Stimulated activated effector memory CD8-positive, alpha-beta T cell treated with anti-CD3 and anti-CD28 coated beads, Interleukin-12 subunit alpha, Interleukin-12 subunit beta, amount 100 ng/mL, for 72 hours (primary cell): ENCODE measurements at places on chromosomes 13 and 19.

GRCh38 chr19:52101866-52102562, 6.4 kb upstream of the ZNF841 start:
- no peak for DNase-seq

- DNase-seq = no peak
Measured at GRCh38 chr19:55232286-55232602, 3.7 kb upstream of the TMEM86B start.

DNA sequence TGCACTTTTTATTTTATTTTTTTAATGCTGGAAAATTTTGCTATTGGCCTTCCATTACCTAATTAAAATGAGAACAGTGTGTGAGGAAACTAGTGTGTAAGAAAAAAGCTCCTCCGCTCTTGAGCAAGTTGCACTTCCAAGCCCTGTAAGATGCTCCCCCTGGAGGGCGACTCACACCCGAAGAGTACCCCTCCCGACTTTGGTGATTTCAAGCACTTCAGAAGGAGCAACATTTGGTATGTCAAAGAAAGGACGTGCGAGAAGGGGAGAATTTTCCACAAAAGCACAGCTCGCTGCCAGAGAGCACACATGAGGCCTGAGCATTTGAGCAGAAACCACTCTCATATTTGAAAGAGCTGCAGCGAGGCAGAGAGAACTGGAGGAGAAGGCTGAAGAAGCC, 504.4 kb downstream of the FGF9 start:
- DNase-seq = no peak

DNA sequence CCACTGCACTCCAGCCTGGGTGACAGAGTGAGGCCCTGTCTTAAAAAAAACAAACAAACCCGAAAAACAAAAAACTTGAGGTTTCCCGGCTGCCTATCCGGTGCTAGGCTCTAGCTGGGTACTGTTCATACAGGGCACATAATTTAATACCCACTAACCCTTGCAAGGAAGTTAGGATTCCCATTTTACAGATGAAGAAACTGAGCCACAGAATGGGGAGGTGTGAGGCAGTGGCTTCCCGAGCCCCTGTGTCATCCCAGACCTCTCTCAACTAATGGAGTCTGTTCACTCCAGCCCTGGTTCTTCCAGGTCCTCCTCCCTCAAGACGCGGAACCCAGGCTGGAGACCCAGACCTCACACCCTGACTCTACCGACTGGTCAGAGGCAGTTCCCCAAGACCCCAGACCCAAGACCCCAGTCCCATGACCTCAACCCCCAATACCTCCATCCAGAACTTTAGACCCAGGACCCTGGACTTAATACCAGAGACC, 576 bp downstream of the APBA3 start:
- DNase-seq = no peak
